HS-5 (cell line): ENCODE measurements at places on chromosomes 2 and 18.

DNA sequence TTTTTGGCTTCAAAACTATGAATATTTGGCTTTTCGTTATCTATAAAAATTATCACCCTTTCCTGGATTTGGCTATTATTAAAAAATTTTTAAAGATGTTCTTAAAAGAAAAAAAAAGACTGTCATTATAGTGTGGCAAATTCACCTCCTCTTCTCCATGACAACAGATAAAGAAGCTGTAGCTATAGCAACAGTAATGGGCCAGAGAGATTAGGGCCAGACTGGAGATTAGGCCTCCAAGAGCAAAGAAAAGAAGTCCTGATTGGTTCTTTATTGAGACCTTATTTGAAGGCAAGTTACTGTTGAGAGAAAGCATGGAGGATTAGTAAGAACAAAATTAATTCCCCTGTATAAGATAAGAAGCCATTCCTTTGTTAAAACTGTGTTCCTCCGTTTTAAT lies 812.5 kb downstream of the DCC start:
- no peak for DNase-seq

DNA sequence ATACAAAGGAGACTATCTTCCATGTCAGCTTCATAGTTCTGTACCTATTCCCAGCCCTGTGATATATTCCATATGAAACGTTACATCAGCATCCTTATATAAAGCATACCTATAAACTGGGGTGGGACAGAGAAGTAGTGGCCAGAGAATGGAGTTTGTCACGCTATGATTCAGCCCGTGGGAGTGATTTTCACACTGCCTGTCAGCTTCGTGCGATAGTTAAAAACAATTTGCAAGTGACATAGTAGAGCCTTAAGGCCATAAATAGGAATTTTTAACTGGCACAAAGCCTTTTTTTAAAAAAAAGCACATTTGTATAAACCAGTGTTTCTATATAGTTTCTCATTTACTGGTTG lies 30.2 kb downstream of the PKP4 start:
- no peak for DNase-seq

GRCh38 chr2:55049043-55049820 lies 1.0 kb downstream of the RTN4 start:
- peak; percentile 46 for DNase-seq

GRCh38 chr2:224837066-224837465 lies 120.9 kb upstream of the CCDC195 start:
- DNase-seq = no peak

GRCh38 chr2:69046221-69046662 lies 33.3 kb downstream of the ANTXR1 start:
- no peak for DNase-seq

- peak; percentile 92 for DNase-seq
These were observed 165.2 kb upstream of the KLF7 start for GRCh38 chr2:207330912-207331311.

DNA sequence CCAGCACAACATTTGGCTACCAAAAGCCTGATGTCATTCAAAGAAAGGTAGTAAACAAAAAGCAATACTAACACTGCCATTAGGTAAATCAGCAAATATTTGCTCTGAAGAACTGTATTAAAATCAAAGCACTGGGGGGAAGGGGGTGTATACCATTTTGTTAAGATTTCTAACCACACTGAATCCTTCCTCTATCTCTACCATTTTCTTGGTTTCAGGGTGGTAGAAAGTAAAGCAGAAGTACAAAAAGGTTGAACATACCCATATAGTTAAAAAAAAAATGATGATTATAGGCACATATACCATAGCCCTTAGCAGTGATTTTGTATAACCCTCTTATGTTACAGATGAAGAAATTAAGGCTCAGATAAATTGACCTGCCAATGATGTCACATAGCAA lies 437.6 kb downstream of the ZEB2 start:
- no peak for DNase-seq

GRCh38 chr18:77079954-77080682 lies 52.5 kb downstream of the MBP start:
- no peak for DNase-seq

- no peak for DNase-seq
These were observed 198.3 kb downstream of the GLI2 start for GRCh38 chr2:120933693-120934573.

- no peak for DNase-seq
These were observed 603.7 kb downstream of the ARHGAP15 start for GRCh38 chr2:143732871-143733270.

DNA sequence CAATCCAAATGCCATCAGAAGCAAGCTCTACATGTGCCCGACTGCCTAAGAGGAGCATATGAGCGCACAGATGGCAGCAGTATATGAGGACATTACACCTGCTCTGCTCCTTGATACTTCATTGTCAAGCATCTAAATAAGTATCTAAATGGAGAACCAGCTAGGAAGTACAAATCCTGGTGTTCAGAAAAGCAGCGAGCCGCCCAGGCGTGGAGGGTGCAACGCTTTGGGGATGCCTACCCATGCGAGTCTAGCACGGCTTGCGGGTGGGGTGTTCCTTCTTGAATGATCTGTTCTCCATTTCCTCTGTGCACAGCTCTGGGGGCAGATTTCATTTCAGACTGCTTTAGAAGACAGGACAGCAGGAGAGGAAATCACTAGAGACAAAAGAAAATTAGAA lies 63.0 kb upstream of the BCL2L11 start:
- DNase-seq = no peak

DNA sequence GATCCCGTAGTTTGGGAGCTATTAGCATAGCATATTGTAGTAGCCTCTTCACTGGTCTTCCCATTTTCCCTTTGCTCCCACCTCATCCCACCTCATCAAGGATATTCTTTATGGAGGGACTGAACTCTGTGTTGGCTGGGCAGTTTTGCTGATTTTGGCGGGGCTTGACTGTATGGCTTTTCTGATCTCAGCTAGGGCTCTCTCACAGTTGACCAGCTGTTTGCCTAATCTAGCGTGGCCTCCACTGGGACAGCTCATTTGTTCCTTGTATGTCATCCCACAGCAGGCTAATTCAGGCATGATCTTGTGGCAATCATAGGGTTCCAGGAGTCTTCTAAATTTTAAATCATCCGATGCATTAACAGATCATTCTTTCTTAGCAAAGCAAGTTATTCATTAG lies 30.2 kb upstream of the MTX2 start:
- DNase-seq = no peak

- no peak for DNase-seq
These were observed 35.8 kb downstream of the PPIG start for GRCh38 chr2:169619946-169620345.

GRCh38 chr2:220550995-220551700 lies 923.7 kb downstream of the SLC4A3 start:
- DNase-seq = no peak

GRCh38 chr2:18950361-18950851 lies 361.0 kb upstream of the NT5C1B start:
- DNase-seq = peak; percentile 49

- DNase-seq = no peak
These were observed 79.7 kb downstream of the NCK2 start for GRCh38 chr2:105824446-105824845.

- no peak for DNase-seq
These were observed 68.6 kb upstream of the DNMT3A start for GRCh38 chr2:25410370-25410769.

- DNase-seq = peak; percentile 46
These were observed 44.5 kb upstream of the TMEM17 start for GRCh38 chr2:62550461-62550860.

- no peak for DNase-seq
These were observed 819.2 kb downstream of the SATB2 start for GRCh38 chr2:198638577-198638976.

GRCh38 chr18:24923138-24923537 lies 428.8 kb downstream of the ZNF521 start:
- DNase-seq = no peak

DNA sequence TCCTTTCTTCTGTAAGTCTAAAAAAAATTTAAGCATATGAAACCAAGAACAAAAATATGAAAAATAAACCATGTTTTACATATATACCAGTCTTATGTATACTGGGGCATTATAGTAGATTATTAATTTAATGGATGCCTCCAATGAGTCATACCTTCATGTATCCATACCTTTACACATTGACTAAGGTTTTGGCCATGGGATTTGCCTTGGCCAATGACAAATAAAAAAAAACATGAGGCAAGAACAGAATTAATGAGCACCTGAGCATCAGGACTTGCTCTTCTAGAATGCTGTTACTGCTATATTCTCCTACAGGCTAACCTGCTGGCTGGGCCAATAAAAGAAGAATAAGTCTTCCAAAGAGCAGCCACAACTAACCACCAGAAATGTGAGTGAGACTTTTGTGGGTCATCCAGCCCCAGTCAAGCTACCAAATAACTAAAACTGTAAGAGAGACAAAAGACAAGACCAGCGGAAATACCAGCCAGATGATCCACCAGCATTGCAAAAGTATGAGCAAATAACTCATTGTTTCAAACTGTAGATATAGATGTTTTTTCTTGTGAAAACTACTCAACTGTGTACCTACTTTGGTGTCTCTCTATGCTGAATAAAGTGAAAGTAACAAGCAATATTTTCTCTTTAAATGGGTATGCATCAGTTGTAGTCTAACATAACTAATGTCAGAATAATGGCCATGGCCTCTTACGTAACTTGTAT lies 749.6 kb upstream of the VRK2 start:
- DNase-seq = peak; percentile 42

DNA sequence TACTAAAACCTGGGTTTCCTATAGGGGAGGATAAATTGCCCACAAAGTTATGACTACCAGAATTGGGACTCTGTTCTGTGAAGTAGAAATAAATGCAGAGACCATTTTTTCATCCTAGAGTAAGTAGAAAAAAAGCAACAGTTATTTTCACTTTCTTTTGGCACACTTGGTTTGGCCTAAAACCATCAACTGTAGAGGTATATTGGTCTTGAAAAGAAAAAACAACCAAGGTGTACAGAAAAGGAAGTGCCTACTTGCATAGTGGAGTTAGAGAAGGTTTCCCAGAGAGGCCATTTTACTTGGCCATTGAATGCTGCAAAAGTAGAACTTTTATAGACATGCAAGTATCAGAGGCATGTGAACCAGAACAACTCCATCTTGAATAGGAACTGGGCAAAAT lies 89.4 kb upstream of the TACR1 start:
- no peak for DNase-seq

DNA sequence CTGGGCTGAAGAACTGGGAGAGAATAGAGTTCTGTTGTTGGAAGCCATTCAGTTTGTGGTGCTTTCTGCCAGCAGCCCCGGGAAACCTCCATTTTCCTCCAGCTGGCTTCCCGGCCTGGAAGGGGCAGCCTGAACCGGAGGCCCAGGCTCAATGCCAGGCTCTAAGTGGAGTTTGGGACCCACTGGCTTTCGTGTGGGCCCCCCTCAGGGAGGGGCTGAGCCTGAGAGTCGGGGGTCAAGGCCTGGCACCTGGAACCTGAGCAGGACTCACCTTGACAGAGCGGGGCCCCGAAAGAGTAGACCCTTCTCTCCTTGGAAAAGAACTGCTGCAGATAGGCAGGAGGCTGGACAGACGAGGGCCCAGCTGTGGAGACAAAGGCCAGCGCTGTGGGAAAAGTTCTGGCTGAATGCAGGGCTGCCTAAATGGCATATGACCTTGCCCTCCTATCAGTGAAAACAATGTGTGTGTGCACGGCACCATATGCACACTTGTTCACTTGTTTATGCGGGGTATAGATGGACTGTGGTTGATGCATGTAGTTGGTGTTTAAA lies 34.8 kb upstream of the ASB18 start:
- no peak for DNase-seq

GRCh38 chr2:61632276-61633169 lies 94.4 kb upstream of the XPO1 start:
- no peak for DNase-seq

- peak; percentile 49 for DNase-seq
These were observed 133.4 kb downstream of the ZNF407 start for GRCh38 chr18:74731097-74731496.

DNA sequence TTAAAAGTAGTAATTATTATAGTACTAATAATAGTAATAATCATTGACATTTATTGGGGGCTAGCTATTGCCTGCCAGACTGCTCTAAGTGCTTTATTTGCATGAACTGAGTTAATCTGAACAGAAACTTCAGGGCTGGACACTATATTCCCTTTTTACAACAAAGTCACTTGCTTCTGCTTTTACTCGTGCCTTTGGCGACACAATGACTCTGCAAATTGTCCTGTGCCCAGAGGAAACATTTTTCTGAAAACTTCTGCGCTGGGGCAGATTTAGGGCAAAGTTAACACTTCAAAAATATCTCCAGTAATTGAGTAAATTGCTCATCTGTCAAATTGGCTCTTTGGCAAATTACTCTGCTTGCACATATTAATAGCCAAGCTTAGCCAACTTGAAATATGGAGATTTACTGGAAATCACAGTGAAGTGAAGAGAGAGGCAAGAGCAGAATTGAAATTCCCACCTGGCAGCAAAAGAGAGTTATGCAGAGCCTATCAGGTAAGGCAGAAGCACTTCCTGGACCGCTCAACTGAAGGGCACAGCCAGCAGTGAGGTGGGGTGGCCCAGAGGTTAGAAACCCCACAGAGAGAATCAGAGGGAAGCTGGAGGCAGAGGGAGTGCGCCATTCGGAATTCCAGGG lies 36.3 kb downstream of the BMP10 start:
- DNase-seq = no peak

DNA sequence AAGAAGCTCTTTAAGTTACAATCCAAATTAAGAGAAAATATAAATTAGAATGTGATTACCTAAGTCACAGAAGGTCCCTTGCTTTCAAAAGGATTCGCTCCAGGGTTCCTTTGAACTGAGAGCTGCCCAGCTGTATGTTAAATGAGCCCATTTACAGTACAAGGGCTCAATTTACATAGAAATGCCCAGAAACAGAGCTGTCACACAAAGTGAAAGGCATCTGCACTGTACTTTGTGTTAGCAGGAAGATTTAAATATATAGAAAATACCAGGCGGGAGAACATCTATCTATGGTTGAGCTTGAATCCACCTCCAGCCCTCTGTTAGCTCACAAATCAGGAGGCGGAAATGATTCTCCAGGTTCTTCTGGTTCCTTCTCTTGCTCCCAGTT lies 272.9 kb downstream of the PAX3 start:
- DNase-seq = no peak

DNA sequence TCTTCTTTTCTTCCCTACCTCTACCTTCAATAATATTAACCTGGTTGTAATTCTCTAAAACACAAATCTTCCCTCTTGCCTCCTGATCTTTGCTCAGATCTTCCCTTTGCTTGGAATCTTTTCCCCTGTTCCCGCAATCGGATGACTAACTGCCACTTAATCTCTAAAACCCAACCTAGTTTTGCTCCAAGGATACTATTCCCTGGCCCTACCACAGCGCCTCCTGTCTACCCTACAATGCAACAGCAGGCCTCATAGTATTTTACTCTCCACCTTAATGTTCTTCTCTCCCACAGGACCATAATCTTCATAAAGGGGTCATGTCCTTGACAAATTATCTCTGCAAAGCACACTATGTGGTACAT lies 246.8 kb upstream of the TNP1 start:
- no peak for DNase-seq
